ENCODE measurements at places on chromosomes 7 and 10.

GRCh38 chr7:55569797-55570196, 2.5 kb downstream of the VOPP1 start:
- DNase-seq: no peak

- no peak for DNase-seq
Observed at GRCh38 chr7:100827330-100828226, at the start of gene EPHB4. Gene EPHB4, minus strand, starts transcription at chr7:100827523. Its CDS starts 493 bp downstream, at chr7:100827030.

DNA sequence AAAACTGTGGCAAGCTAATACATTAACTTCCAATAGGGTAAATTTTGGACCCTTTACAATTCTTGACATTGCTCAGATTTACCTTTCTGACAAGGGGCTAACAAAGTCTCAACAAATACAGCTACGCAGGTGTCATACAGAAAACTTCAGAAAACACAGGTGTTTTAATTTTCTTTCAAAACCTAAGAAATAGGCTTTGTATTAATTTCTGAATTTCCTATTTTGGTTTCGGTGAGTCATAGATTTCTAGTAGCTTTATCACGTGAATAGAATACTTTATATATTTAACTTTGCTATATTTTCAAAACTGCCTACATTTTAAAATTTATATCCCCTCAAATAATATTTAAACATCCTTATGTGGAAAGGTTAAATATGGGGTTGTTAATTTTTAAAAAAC, 215.3 kb downstream of the DGKB start:
- no peak for DNase-seq

- DNase-seq: no peak
Observed at GRCh38 chr7:95594185-95594584, 2.1 kb downstream of the PDK4 start.

Data from stimulated activated CD4-positive, alpha-beta T cell treated with anti-CD3 and anti-CD28 coated beads, TNF-alpha, amount 100 ng/mL, for 4 hours (primary cell).